ENCODE measurements at places on chromosomes 1 and 21.

- DNase-seq, result no peak
Measured at GRCh38 chr1:35171579-35171978, 21.4 kb downstream of the SFPQ start.

DNA sequence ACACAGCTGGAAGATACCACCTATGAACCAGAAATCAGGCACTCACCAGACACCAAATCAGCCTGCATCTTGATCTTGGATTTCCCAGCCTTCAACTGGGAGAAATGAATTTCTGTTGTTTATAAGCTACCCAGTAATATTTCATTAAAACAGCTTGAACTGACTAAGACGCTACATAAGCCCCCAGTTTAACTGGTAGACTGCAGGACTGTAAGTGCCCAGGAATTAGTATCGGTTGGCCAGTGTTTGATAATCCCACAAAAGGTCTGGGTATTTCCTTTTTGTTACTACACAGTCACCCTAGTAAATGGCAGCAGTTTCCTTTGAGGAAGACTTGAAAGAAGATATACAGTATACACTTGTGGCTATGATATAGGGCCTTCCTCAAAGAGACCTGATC, 7.3 kb upstream of the SLC35D1 start:
- DNase-seq, result no peak

DNA sequence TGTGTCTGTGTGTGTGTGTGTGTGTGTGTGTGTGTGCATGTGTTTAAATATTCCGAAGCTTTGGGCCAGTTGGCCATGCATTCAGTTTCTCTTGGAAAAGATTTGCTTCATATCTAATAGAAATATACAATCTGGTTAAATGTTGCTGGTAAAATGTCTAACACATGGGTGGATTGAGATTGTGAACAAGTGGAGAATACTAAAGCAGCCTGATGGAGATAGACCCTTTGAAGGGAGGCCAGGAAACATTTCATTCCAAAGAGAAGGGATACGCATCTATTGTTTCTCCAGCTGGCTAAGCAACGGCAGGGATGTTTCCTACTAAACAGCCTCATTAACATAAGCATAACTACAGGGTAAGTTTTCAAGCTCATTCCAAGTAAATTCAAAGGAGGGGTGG, 257.5 kb upstream of the PTBP2 start:
- no peak for DNase-seq

GRCh38 chr1:52677076-52677806, 20.9 kb downstream of the COA7 start:
- no peak for DNase-seq

GRCh38 chr1:203325026-203325417, 19.7 kb downstream of the BTG2 start:
- DNase-seq, result peak; percentile 84

DNA sequence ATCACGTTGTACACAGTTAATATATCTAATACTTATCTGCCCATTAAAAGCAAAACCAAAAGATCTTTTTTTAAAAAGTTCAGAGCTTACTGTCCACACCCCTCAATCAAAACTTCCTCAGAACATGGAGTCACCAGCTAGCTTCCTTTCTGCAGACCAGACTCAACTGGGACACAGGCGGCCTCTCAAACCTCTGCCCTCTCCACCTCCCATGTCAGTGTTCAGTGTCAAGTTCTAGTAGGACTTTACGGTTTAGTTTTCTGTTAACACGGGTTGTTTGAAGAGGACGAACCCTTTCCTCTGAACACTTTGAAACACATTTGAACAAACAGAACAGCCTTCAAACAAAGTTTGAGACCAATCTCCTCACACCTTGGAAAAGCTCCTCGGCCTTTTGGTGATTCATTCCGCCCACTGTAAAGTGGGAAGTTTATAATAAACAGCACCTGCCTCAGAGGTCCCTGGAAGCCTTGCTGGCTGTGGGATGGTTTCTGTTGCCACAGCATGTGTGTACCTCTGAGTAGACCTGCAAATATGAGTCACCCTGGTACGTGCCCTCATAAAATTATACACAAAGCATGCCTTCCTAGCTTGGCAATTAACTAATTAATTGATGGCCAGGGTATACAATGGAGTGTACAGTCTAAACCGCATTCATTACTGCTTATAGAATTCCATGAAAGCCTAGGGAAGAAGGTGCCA, 48.4 kb upstream of the SIPA1L2 start:
- DNase-seq, result no peak

DNA sequence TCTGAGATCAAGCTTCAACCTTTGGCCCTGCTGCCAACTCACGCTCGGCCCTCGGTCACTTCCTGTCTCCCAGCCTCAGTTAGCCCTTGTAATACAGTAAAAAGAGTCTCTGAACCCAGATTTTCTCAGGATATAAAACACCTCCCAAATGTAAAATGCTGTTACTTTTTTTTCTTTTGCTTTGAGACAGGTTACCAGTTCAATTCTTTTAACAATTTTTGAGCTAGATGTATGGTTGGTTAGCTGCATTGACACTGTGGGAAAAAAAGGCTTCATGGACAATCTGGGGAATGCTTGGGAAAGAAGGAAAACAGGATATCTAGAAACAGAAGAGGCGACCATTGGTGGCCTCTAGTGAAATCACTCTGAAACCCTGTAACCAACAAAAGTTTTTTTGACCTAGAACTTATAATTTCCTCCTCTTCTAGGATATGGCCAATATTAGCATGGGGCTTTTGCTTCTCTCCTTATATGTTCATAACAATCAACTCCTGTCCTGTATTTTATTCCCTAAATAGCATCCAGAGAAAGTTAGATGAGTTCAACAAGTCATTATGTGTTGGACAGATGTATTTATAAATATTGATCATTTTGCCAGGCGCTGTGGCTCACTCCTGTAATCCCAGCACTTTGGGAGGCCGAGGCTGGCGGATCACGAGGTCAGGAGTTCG, 1.3 kb downstream of the CMPK1 start:
- DNase-seq, result no peak

DNA sequence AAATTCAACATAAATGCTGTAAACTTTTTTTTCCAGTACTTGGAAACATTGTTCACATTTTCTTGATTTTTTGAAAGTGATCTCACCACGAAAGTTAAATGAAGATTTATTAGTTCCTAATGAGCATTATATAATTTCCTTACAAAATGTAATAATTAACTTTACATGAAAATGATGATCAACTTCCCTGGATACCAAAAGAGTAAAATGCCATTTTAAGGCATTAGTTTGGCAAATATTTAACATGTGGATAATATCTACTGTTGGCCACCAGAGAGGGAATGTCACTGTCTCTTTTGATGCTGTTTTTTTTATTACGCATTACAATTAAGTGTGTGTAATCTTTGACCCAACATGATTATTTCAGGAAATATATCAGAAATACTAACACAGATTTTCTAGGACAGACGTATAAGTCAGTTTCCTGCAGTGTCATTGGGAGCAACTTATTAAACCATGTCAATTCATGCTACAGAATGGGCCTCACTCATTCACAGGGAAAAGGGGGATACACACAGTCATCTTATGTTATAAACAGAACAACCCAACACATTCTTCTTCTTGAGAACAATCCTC, 903.9 kb upstream of the ADGRL2 start:
- DNase-seq, result no peak

DNA sequence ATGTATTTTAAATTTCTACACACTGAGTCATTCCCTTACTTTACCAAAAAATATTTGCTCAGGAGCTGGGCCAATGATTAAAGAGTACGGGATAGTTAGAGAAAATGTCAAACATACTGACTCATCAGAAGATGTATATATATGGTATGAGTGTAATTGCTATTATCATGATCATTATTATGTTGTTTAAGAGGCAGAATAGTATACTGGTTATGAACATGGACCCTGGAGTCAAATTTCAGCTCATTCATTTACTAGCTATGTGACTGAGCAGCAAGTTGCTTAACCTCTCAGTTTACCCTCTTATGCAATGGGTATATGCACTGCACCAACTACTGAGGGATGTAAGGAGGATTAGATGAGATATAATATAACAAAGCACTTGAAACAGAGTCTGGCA, 41.2 kb upstream of the USH2A start:
- DNase-seq, result no peak

DNA sequence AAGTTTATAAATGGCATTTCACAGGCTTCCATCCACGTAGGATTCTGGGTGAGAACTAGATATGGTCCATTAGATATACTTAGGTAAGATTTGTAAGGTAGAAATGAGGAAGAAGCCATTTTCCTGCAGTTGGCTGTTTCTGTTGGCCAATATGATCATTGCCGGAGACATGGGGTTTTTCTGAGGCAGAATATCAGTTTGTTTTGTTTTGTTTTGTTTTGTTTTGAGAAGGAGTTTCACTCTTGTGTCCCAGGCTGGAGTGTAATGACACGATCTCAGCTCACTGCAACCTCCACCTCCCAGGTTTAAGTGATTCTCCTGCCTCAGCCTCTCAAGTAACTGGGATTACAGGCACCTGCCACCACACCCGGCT, 8.7 kb upstream of the EYA3 start:
- DNase-seq, result no peak

DNA sequence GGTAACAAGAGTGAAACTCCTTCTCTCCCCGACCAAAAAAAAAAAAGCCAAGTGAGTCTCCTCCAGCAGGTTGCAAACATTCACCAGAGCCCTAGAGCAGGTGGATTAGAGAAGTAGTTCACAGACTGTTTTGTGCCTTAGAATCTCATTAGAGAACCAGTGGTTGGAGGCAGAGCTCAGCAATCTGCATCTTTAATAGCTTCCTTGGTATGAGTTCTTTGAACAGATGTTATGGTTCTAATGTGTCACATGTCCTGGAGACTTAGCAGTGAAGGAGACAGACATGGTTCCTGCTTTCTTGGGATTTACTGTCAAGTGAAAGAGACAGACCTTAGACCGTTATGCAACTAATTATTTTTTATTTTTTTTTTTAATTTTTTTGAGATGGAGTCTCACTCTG, 26.8 kb downstream of the SESN2 start:
- no peak for DNase-seq

- DNase-seq, result peak; percentile 6
Measured at GRCh38 chr21:42019101-42019605, 9.0 kb upstream of the ZBTB21 start.

GRCh38 chr1:3126756-3127678, 58.0 kb downstream of the PRDM16 start:
- no peak for DNase-seq

DNA sequence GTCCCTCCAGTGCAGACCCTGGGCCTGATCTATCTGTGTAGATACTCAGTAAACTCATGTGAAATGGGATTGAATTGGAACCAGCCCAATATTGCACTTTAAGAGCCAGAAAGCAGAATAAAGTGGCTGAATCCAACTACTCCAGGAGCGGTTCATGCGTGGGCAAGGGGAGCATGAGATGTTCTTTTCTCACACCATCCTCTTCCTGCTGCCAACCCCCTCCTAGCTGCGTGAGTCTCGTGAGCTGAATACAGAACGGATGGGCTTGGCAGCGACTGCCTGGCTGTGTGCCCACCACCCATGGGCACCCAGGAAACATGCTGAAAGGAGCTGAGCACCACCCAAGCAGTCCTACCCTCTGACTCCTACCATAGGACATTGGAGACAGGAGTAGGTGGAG, 128.3 kb downstream of the ELAVL4 start:
- DNase-seq, result no peak

- DNase-seq, result peak; percentile 39
Measured at GRCh38 chr1:117128323-117129079, 7.0 kb upstream of the TRIM45 start.

DNA sequence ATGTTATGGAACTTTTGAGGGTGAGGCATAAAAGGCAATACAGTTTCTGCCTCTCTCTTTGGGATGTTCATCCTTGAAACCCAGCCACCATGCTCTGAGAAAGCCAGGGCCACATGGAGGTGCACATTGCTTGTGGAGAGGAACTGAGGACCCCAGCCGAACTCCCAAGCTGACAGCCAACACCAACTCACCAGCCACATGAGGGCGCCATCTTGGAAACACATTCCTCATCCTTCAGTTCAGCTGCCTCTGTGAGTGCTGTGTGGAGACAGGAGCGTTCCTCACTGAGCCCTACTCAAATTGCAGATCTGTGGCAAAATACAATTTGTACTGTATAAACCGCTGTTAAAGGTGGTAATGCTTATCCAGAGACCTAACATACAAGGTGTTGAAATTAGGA, 137.5 kb downstream of the GABPA start:
- DNase-seq, result no peak

DNA sequence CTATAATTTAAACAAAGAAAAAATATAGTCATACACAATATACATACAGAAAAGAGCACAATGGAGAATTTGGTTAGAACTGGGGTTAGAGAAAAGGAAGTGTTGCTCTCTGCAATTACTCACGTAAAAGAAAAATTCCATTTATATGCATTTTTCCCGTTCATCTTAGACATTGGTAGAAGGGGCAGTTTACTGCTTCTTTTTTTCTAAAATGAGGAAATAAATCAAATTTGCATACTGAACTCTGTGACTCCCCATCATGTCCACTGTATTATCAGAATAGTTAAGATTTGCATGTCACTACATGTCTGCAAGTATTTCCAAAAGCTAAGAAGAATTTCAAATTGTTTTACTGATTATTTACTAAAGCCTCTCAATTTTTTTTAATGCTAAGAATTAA, 44.1 kb upstream of the C1orf105 start:
- no peak for DNase-seq
